Smooth muscle cell of the brain vasculature (primary cell): ENCODE measurements at places on chromosomes 16 and 17.

GRCh38 chr17:67139784-67140665 lies 95.7 kb downstream of the CACNG1 start:
- DNase-seq, result no peak

DNA sequence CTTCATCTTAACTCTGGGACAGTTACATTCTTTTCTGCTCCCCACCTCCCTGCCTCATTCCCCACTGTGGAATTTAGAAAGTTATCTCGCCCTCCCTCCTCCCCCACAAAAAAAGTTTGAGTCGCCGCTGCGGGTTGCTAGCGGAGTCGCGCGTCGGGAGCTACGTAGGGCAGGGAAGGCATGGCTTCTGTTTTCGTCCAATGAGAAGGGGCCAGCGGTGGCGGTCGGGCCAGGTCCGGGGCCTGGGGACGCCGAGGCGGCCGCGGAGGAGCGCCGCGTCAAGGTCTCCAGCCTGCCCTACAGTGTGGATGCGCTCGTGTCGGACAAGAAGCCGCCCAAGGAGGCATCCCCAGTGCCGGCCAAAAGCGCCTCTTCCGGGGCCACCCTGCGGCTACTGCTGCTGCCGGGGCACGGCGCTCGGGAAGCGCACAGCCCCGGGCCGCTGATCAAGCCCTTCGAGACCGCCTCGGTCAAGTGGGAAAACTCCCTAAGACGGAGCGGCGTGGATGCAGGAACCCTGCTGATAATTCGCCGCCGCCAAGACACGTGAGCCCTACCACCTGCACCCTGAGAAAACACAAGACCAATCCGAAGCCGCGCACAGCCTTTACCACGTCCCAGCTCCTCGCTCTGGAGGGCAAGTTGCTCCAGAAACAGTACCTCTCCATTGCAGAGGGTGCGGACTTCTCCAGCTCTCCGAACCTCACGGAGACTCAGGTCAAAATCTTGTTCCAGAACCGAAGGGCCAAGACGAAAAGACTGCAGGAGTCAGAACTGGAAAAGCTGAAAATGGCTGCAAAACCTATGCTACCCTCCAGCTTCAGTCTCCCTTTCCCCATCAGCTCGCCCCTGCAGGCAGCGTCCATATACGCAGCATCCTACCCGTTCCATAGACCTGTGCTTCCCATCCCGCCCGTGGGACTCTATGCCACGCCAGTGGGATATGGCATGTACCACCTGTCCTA lies 8.9 kb downstream of the OR4D1 start:
- no peak for DNase-seq

- no peak for DNase-seq
Observed at GRCh38 chr17:81443269-81443668, 48.0 kb downstream of the BAHCC1 start.

DNA sequence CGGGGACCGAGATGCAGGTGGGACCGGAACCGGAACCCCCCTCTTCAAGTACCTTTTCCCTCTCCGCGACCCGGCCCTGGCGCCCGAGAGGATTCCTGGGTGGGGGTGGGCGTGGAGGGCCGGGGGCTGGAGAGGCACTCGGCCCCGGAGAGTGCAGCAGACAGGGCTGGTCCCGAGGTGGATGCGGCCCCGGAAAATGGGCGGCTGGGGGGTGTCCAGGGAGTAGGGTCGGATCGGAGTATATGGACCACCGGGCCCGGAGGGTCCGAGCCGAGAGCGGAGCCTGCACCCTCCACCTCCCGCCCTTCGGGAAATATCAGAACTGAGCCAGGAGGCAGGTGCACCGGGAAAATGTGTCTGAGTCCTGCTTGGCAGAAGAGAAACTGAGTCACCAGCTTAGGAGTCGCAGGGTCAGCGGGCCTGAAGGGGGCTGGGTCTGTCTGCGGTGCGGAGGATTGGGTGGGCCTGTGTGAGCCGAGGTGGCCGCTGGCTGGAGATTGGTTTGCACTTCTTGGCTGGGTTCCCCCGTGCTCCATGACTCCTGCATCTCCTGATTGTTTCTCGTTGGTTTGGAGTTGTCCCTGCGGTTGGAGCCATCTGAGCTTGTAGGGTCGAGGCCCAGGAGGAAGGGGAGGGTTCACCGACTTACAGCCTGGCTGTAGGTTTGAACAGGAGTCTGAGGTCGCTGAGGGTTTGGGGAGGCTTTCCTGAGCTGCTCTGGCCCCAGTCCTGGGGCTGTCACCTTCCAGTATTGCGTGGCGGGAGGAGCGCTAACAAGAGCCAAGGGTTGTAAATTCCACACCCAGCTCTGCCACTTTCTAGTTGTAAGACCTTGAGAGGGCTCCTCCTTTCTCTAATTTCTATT lies 518 bp downstream of the SH2B1 start:
- no peak for DNase-seq

GRCh38 chr17:73096211-73096610 lies 3.7 kb upstream of the SLC39A11 start:
- DNase-seq, result no peak

DNA sequence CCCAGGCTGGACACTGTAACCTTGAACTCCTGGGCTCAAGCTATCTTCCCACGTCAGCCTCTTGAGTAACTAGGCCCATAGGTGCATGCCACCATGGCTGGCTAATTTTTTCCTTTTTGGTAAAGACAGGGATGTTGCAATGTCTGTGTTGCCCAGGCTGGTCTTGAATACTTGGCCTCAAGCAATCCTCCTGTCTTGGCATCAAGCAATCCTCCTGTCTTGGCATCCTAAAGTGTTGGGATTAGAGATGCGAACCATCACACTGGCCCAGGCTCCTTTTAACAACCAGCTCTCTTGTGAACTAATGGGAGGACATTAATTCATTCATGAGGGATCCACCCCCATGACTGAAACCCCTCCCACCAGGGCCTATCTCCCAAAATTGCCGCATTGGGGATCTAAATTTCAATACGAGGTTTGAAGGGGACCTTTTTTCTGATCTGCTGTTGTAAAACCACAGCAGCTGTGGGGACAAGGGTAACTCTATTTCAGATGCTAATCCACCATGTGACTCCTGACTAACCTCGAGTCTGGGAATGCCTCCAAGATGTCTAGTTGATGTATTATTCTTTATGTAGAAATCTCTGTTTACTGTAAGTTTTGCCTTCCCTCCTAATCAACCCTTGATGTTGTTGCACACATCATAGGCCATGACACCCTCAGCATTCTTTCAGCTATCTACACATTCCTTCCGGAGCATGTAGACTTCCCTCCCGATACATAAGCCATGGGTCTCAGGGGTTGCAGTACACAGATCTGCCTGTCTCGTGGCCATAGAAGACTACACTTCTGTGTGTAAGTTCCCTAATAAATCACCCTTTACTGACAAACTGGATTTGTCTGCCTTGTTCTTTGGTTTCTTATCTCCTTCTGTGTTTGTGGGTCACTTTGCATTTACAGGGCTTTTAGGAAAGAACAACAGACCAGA lies 37.6 kb downstream of the RNF112 start:
- peak; percentile 59 for DNase-seq
